Panc1 (cell line): ENCODE measurements at places on chromosomes 5 and 9. TPM values are rescaled to one million over a fixed set of nuclear protein-coding genes. Genes with fewer than 3 reads are reported as not detected.

Gene PCDHB4
- total RNA-seq: 0.26 TPM

- H3K36me3 ChIP-seq: no peaks in the 10 kb centered on the region
- peaks cover 45% of the 10 kb centered on the region for H3K27me3 ChIP-seq
- no peak overlapping the region for H3K4me3 ChIP-seq
- peaks cover 11% of the 10 kb centered on the region for H3K4me1 ChIP-seq
- DNase-seq: no peak
These were observed 2.8 kb downstream of the CDH6 start for GRCh38 chr5:31196309-31196708.

Gene SCGB3A2
- 0.39 TPM for total RNA-seq

Gene TLR4
- total RNA-seq: 0.33 TPM

Gene CTSV
- total RNA-seq: 27.1 TPM

- H3K27ac ChIP-seq: no peak overlapping the region
- no peak overlapping the region for H3K4me3 ChIP-seq
- no peaks in the 10 kb centered on the region for H3K27me3 ChIP-seq
- no peaks in the 10 kb centered on the region for H3K36me3 ChIP-seq
These were observed 19.1 kb downstream of the GALNT10 start for GRCh38 chr5:154209591-154210081.

Gene LEAP2
- total RNA-seq: 1.4 TPM

DNA sequence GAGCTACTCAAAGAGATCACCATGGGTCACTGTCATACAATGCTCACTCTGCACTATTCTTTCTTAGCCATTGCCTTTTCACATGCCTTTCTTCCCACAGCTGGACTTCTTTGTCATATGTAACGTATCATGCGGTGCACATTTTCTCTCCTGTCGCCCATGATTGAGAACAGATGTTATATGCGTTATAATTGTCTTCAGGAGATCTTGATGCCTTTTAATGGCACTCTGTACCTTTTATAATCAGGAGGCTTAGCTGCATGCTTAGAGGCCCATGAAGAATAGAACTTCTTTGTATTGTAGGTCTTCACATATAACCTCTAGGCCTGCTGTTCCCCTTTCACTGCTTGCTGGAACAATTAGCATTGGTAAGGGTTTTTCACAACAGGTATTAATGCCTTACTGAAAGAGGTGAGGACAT lies 436.1 kb downstream of the CDH10 start:
- no peaks in the 10 kb centered on the region for H3K36me3 ChIP-seq
- no peaks in the 10 kb centered on the region for H3K27me3 ChIP-seq
- no peak for DNase-seq
- H3K4me1 ChIP-seq: no peaks in the 10 kb centered on the region

Gene PAEP
- not detected for total RNA-seq

Gene WDR31
- 0.80 TPM for total RNA-seq

DNA sequence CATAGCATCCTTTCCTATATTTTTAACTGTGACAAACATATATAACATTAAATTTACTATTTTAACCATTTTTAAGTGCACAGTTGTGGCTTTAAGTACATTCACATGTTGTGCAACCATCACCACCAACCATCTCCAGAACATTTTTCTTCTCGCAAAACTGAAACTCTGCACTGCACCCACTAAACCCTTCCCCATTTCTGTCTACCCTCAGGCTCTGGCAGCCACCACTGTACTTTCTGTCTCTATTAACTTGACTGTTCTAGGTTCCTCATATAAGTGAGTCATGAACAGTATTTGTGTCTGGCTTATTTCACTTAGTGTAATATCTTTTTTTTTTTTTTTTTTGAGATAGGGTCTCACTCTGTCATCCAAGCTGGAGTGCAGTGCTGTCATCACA lies 25.5 kb downstream of the KCNMB1 start:
- H3K36me3 ChIP-seq: no peaks in the 10 kb centered on the region
- no peaks in the 10 kb centered on the region for H3K4me1 ChIP-seq
- H3K27me3 ChIP-seq: peaks cover 3% of the 10 kb centered on the region; the same call in 1 of the 2 replicates
- H3K27ac ChIP-seq: no peak overlapping the region
- H3K4me3 ChIP-seq: no peak overlapping the region
- DNase-seq: no peak

DNA sequence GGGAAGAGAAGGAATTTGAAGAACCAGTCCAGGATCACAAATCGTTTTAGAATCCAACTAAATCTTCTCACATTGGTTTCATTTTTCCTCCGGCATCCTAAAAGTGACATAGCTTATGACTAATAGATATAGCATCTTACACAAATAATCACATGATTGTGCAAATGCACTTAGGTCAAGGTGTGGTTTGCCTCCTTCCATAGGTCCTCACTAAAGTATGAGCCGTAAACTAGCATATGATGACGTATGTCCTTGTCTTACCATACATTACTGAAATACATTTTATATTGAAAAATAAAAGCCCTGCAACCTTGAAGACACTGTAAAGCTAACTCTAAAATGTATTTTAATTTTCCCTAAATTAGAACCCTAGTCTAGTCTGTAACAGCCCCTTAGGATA lies 362.7 kb upstream of the ADAMTS16 start:
- H3K4me3 ChIP-seq: no peak overlapping the region
- H3K27ac ChIP-seq: no peak overlapping the region
- no peak for DNase-seq
- no peaks in the 10 kb centered on the region for H3K27me3 ChIP-seq

DNA sequence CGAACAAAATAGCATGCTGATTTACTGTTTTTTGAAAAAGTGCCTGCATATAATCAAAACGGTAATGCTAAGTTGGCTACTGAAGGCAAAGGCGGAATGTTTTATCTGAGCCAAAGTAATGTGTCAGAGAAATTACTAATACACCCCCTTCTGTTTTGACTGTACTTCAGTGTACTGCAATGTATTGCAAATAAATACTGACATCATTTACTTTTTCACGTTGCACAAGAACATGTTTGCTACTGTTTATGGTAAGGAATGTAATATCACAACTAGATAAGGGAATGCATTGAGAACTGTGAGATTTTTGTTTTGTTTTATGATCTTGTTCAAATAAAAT lies 813 bp upstream of the AGTPBP1 start:
- peak; percentile 8 for DNase-seq
- H3K4me1 ChIP-seq: peaks cover 12% of the 10 kb centered on the region
- no peaks in the 10 kb centered on the region for H3K27me3 ChIP-seq
- H3K36me3 ChIP-seq: no peaks in the 10 kb centered on the region
- peak overlapping the region; percentile 86 for H3K27ac ChIP-seq

- no peak overlapping the region for H3K27ac ChIP-seq
- no peaks in the 10 kb centered on the region for H3K36me3 ChIP-seq
- no peak overlapping the region for H3K4me3 ChIP-seq
- no peaks in the 10 kb centered on the region for H3K4me1 ChIP-seq
- no peak for DNase-seq
These were observed 304.7 kb upstream of the POU5F2 start for GRCh38 chr5:94045839-94046782.

Gene WDR38
- not detected for total RNA-seq

Gene CAMK2A
- total RNA-seq: 0.51 TPM

DNA sequence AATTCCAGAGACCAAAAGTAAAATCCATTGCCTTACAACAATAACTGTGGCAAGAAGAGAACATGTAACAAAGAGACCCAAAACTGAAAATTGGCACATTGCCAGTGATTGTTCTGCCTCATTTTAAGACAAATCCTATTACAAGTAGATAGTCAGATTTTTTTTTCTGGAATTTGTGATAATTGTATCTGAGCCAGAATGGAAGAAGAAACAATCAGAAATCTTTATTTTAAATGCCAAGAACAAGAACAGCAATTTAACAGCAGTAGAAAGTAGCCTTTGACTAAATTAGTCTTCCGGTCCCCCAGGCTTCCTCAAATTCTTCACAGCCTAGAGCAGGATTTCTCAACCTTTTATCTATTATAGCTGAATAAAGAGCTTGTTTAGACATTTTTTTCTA lies 106.7 kb upstream of the PTPN3 start:
- DNase-seq: no peak
- H3K27ac ChIP-seq: no peak overlapping the region
- no peaks in the 10 kb centered on the region for H3K27me3 ChIP-seq
- H3K4me3 ChIP-seq: no peak overlapping the region

Gene CTNND2
- 1.0 TPM for total RNA-seq

Gene GGTA1
- total RNA-seq: not detected

DNA sequence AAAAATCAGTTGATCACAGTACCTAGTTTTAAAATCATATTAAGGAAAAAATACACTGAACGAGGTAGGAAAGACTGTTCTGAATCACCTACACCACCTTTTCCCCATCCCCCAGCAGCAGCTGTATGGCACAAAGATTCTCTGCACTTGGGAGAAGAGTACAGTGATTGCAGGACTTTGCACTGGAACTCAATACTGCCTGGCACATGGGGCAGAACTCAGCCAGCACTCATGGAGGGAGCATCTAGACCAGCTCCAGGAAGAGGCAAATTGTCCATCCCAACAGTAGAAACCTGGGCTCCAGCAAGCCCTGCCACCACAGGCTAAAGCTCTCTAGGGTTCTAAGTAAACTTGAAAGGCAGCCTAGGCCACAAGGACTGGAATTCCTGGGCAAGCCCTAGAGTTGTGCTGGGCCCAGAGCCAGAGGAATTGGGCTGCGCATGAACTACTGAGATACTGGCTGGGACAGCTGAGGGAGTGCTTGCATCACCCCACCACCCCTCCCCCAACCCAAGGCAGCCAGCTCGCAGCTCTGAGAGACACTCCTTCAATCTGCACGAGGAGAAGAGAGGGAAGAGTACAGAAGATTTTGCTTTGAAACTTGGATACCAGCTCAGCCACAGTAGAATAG lies 654.4 kb upstream of the CDH6 start:
- no peak for DNase-seq
- no peak overlapping the region for H3K4me3 ChIP-seq
- no peaks in the 10 kb centered on the region for H3K27me3 ChIP-seq
